Skeletal muscle tissue (tissue), 5 donors: ENCODE measurements at places on chromosomes 4 and X. TPM values are rescaled to one million over a fixed set of nuclear protein-coding genes. Genes with fewer than 3 reads are reported as not detected.

MAGEB1 gene
- not detected for total RNA-seq

STK32B gene
- total RNA-seq = 5.7 TPM

TCEAL5 gene
- 0.52 TPM for total RNA-seq

CXCL6 gene
- not detected for total RNA-seq

VBP1 gene
- total RNA-seq = 47.0 TPM

SAP30 gene
- total RNA-seq = 6.3 TPM

SMIM31 gene
- not detected for total RNA-seq
